ENCODE measurements at places on chromosomes 1 and 21.

DNA sequence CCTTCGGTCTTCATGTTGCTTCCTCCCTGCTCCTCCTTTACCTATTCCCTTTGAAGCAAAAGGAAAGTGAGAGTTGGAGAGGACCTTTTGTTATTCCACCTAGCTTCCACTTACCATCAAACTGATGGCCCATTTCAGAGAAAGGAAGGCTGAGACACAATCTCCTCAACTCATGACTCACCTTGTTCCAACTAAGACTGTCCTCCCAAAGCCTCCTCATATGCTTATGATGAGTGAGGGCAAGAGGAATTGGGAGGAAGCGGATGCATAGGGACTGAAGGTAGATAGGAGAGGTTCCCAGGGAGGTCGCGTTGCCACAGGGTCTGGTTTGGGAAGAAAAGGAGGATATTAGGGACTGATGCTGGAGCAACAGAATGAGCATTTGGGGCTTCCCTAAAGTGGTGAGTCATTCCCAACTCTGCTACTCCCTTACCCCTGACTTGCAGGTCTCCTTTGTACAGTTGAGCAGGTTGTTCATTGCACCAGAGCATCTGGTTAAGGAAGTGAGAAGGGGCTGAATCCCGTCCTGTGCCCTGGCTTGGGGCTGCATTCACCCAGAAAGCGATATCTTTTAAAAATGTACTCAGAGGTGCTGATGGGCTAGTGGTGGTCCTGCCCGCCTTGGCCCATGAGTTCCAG, 35.0 kb downstream of the LGR6 start:
- no peak for DNase-seq

GRCh38 chr1:231040019-231040799, at the start of gene FAM89A:
Gene FAM89A, minus strand, starts transcription at chr1:231040254. Its CDS starts 43 bp downstream, at chr1:231040211.
- no peak for DNase-seq

GRCh38 chr1:248906753-248907661, 972 bp downstream of the PGBD2 start:
- DNase-seq: peak; percentile 67

DNA sequence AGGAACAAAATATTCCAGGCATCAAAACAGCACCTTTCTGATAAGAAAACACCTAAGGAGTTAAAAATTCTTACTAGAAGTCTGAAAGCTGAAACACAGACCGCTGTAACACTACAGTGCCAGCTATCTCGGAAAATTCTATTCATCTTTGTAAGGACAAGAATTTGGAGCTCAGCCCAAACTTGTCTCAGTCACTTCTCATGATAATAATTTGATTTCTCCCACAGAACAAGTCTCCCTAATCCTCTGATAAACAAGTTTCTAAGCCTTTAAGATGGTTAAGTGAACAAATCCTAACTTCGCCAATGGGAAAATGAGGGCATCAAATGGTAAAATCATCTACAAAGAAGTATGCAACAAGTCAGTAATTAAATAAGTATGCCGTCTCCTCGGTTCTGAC, 59.9 kb downstream of the SIPA1L2 start:
- DNase-seq: no peak

DNA sequence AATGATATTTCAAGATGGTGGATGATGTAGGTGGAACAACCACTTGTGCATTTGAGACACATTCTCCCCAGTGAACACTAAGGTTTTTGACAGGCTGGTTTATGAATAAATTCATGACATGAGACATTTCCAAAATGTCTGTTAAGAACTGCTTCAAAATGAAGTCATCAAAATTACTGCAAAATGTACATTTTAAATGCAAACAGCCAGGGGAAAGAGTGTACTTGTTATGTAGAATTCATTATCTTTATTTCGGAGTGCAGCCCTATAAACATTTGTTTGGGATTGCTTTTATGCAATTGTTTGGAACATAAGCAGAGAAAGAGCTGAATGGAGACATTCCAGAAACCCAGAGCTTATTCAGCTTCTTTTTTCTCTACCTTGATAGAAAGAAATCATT, 49.5 kb downstream of the DSCAM start:
- DNase-seq: no peak

GRCh38 chr1:205496661-205497060, 7.8 kb upstream of the CDK18 start:
- no peak for DNase-seq

GRCh38 chr1:238408737-238409136, 518.0 kb upstream of the ZP4 start:
- no peak for DNase-seq

- DNase-seq: no peak
Observed at GRCh38 chr1:74637296-74637695, 36.3 kb downstream of the ERICH3 start.

DNA sequence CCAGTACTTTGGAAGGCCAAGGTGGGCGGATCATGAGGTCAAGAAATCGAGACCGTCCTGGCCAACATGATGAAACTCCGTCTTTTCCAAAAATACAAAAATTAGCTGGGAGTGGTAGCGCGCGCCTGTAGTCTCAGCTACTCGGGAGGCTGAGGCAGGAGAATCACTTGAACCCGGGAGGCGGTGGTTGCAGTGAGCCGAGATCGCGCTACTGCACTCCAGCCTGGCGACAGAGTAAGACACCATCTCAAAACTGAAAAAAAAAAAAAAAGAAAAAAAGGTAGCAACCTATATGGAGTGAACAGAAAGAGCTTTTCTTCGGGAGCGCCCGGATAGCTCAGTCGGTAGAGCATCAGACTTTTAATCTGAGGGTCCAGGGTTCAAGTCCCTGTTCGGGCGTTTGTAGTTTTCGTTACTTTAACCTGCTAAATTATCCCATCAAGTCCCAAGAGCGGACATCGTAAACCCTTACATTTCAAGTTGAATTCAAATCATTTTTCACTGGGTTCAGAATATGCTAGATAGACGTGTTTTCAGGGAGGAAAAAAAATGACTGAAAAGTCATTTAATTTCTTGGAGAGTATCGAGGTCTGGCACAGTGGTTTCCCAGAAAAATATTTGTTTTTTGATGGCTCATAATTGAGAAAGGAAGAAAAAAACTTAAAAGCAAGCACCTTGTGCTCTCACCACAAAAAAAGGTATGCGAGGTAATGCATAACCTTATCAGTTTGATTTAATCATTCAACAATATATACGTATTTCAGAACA, 9.8 kb upstream of the MDM4 start:
- DNase-seq: peak; percentile 92

DNA sequence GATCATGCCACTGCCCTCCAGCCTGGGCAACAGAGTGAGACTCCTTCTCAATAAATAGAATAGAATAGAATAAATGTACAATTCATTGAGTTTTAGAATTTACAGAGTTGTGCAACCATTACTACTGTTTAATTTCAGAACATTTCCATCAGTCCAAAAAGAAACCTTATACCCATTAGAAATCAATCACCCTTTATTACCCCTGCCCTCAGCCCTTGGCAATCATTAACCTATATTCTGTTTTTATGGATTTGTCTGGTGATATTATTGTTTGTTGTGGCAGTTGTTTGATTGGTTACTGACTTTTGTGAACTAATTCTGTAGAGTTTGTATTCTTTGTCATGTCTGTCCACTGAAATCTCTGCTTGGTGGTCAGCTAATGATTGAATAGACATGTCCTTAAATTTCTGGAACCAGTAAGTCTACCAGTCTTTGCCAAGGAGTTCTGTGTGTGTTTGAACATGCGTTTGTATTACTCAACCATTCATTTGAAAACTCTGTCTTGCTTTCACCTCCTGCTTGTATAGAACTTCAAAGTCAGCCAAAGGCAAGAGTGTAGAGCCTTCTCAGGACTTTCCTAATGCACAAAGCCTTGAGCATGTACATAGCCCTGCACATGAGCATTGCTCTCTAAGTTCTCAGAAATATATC, 208.8 kb downstream of the GPR52 start:
- no peak for DNase-seq

DNA sequence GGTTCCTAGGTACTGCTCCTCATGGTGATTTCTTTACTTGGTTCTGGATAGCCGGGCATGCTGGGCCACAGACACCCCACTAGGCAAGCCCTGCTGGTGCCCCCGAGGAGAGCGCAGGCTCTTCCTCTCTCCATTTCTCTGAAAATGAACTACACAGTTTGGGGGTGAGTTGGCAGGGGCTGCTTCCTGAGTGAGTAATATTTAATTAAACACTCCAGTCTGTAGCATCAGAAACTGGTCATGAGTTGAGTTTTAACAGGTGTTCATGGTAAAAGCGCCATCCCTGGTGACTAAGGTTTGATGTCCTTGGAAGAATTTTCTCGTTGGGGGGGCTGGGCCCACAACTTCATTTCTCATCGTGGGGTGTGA, 1.7 kb downstream of the SPSB1 start:
- no peak for DNase-seq

DNA sequence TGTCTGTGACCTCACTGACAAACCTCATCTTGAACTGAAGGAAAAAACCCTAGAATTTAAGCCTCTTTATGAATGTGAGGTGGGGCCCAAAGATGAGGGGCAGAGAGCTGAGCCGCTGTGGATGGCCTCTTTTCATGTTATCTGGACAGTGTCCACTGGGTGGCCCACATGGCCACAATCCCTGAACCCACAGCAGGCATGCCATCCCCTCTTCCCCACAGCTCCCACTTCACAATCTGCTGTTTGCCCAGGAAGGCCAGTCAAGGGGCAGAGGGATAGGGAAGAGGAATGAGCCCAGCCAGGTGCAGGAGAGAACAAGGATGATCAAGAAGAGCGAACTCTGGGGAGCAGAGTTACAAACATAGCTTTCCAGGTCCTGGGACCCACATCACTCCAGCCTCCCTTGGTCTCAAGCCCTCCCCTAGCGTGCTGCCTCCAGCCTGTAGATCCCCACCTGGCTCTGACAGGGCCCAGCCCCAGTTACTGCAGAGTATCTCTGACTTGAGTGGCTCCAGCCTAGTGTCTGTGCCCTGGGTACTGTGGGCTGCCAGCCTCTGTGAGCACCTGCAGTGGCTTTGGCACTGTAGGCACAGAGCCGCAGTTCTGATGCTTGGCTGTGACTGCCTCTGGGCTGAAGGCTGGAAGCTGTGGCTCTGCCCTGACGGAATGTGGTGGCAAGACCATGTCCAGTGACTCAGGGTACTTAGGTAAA, 1.9 kb upstream of the SLFNL1 start:
- no peak for DNase-seq

DNA sequence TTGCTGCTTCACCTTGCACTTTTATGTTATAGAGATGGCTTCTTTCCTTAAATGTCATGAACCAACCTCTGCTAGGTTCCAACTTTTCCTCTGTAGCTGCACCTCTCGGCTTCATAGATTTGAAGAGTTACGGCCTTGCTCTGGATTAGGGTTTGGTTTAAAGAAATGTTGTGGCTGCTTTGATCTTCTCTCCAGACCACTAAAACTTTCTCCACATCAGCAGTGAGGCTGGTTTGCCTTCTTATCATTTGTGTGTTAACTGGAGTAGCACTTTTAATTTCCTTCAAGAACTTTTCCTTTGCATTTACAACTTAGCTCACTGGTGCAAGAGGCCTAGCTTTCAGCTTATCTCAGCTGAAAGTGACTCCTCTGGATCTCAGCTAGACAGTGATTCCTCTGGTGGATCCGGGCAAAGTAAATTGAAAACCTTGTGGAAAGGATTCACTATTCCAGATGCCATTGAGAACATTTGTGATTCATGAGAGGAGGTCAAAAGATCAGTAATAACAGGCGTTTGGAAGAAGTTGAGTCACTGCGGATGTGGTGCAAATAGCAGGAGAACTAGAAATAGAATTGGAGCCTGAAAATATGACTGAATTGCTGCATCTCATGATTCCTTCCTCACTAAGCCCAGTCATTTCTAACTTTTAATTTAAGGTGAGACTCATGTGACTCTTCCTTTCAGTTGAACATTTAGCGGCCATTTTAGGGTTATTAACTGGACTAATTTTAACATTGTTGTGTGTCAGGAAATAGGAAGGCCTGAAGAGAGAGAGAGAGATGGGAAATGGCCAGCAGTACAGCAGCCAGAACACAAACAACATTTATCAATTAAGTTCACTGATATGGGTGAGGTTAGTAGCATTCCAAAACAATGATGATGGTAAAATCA, 16.2 kb upstream of the RGS1 start:
- no peak for DNase-seq

- no peak for DNase-seq
Observed at GRCh38 chr1:61181067-61182038, 99.0 kb downstream of the NFIA start.

GRCh38 chr1:119988306-119989062, 81.0 kb downstream of the NOTCH2 start:
- no peak for DNase-seq

GRCh38 chr1:33698361-33699035, 165.4 kb upstream of the HMGB4 start:
- no peak for DNase-seq

GRCh38 chr1:154954541-154954940, 1.4 kb downstream of the PBXIP1 start:
- DNase-seq: no peak

DNA sequence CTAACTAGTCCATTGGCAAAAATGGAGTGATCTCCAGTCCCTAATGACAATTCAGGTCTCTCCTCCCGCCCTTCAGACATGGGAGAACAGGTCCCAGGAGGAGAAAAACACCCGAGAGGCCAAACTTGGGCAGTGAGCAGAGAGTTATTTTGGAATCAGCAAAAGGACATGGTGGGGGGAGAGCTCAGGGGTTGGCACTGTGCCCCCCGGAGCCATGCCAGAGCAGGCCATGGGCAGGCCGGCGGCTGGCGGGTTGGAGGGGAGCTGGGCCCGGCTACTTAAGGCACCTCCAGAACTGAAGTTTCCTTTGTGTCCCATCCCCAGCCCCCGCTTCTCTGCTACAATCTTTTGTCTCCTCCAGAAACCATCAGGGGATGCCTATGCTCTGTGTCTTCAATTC, 7.1 kb downstream of the LGR6 start:
- DNase-seq: no peak

- DNase-seq: no peak
Observed at GRCh38 chr1:224698015-224698451, 81.9 kb downstream of the CNIH3 start.

DNA sequence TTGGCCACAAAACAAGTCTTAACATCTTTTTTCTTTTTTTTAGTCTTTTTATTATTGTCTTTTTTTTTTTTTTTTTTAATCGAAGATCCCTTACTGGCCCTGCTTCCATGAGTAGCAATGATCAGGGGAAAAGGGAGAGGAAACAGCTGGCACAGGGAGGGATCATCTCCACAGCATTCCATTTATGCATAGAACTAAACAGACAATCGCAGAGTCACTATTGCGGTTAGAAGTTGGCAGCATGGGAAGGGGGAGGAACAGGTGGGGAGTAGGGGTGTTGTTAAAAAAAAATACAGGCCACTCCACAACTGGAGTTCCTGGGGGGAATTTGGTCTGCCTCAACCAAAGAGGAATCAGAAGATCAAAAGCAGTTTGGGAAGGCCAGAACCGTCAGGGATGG, 55.4 kb downstream of the C1orf185 start:
- no peak for DNase-seq

- no peak for DNase-seq
Observed at GRCh38 chr1:70887936-70888335, 159.7 kb downstream of the PTGER3 start.

GRCh38 chr1:200890818-200891773, 3.6 kb upstream of the INAVA start:
- DNase-seq: no peak

DNA sequence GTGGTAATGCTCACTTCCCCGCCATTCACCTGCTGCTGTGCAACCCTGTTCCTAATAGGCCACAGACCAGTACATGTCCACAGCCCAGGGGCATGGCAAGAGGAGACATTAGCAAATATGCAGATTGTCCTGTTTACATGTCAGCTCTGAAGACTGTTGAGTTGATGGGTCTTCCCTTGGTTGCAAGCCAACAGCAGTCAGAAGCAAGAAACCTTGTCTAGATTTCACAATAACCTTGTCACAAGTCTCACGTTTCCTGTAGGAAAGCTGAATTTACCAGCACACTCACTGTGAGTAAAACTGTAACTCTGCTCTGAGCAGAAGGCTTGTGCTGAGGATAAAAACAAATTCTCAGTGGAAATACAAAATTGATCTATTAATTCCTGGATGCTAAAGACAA, 195.1 kb downstream of the HLX start:
- DNase-seq: no peak

Measured in NCI-H1436 treated with DMSO at 0.1 percent for 48 hours (cell line).